ENCODE measurements at places on chromosomes 7 and 10. TPM values are rescaled to one million over a fixed set of nuclear protein-coding genes. Genes with fewer than 3 reads are reported as not detected.

The C7orf33 gene
- total RNA-seq, result not detected

The SEMA3D gene
- total RNA-seq, result 0.49 TPM

The PTPN20 gene
- not detected for total RNA-seq

The CYP3A4 gene
- not detected for total RNA-seq
